Neuronal stem cell (in vitro differentiated cells): ENCODE measurements at places on chromosomes 5 and 9.

DNA sequence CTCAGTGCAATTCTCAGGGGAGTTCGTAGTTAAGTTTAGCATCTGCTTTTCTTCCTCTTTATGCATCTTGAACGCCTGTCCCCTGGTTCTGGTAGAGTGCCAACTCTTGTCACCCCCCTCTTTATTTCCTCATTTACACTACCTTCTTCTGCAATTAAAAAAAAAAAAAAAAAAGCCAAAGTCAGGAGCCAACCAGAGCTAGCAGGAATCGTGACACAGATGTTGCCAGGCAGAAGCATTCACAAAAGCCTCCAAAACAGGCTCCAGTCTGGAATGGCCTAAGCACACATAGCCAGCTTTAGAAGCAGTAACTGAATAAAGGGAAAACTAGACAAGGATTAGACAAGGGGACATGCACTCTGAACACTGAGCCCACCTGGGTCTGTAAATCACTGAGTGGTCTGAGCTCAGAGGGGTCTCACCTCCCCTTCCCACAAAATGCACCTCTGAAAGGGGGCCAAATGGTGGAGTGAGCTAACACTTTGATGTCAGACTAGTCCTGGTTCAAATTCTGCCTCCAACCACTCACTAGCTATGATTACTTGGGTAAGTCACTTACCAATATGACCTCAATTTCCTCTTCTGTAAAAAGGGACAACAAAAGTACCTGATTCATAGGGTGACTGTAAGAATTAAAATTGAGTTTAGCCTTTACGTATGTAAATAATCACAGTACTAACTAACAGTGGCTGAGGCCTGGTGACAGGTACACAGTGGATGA lies 2.0 kb downstream of the CD74 start:
- DNase-seq, result peak; percentile 68

DNA sequence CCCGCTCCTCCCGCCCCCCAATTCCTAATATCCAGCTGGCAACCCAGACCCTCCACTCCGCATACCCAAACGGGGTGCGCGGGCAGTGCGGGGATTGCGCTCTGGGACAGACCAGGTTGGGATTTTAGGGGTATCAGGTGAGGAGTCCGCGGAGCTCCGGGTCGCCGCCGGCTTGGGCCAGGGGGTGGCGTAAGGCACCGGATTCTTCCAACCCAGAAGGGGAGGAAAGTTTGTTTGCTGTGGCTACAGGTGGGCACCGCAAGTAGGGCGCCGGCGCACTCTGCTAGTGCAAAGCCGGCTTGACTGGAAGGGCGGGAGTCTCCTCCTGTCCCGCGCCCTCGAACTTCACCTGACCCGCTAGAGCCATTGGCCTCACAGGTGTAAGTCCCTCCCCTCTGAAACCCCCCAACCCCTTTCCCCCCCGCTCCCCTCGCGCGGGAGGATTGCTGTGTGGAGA lies 709 bp downstream of the IQGAP2 start:
- peak; percentile 61 for DNase-seq

DNA sequence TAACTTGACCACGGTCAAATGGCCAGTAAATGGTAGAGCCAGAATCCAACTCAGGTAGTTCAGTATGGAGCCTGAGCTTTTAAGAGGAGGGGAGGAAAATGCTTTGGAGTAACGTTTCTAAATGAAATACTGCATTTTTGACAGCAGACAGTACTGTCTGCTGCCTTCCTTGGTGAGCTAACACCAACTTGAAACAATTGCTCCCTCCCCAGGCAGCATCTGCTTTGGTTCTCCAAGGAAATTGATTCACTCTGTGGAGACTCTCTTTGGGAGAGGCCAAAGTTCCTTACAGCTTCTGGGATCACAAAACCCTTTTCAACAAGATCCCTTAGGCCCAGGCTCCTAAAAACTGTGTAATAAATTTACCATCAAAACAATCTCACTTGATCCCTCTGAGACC lies 75.2 kb upstream of the SSBP2 start:
- no peak for DNase-seq

DNA sequence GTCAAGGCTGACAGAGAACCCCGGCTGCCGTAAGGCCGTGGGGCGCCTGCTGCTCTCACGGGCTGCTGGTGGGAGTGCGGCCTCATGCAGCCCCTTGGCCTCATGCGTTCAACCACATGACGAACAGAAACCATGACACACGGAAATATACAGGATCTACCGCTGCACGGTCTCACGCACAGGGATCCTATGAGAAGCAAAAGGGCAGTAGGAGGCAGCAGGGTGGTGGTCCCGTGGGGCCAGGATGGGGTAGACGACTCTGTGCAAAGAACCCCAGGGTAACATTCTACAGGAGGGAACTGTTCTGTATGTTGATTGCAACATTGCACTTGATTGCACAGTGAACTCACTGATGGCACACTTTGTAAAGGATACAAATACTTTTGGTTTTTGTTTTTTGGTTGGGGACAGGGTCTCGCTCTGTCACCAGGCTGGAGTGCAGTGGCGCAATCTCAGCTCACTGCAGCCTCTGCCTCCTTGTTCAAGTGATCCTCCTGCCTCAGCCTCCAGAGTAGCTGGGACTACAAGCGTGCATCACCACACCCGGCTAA lies 51.6 kb downstream of the NACC2 start:
- DNase-seq, result no peak

GRCh38 chr9:18452276-18452675 lies 21.7 kb upstream of the ADAMTSL1 start:
- DNase-seq, result no peak

- no peak for DNase-seq
Measured at GRCh38 chr9:124897570-124898460, 35.9 kb downstream of the ARPC5L start.

- DNase-seq, result no peak
Measured at GRCh38 chr5:67147760-67148159, 48.8 kb downstream of the CD180 start.

DNA sequence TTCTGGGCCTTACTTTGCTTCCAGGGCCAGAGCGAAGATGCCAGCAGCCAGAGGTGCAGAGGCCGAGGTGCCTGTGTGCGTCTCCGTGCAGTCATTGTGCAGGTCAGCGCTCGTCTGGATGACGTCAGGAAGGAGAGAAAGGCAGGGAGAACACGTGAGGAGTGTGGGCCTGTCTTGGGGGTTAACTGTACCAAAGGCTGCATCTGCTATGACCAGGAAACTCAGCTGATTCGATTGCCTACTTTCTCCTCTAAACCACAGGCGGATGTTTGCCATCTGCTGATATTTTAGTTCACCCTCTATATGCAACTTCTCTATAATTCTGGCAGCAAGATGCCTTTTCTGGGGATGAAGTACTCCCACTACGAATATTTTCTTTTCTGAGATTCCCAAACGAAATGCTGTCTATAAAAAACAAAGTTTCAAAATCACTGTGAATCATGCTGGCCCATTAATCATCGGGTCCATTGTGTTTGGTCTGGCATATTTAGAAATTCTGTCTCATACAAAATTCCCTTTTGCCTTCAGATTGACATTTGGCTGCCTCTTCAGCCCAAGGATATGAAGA lies 24.8 kb downstream of the PCSK1 start:
- no peak for DNase-seq
